Stimulated activated CD4-positive, alpha-beta T cell treated with anti-CD3 and anti-CD28 coated beads, Interleukin-4, amount 100 ng/mL, for 1 hour (primary cell): ENCODE measurements at places on chromosomes 1 and 21.

DNA sequence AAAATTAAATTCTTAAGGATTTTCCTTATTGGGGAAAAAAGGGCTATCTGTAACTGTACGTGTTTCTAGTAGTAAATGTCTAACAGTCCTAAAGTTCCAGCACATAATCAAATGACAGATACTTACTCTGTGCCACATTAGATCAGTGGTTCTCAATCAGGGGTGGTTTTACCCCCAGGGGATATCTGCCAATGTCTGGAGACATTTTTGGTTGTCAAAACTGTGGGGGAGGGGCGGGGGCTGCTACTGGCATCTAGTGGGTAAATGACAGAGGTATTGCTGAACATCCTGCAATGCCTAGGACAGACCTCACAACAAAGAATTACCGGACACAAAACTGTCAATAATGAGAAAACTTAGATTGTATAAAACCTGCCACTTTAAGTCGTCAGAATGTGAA is 33.4 kb upstream of the PTPRC start:
- DNase-seq: peak; percentile 24

- DNase-seq: no peak
Measured at GRCh38 chr21:43956670-43957035, 55.5 kb upstream of the TRAPPC10 start.

- DNase-seq: no peak
Measured at GRCh38 chr21:40902299-40902698, 55.3 kb upstream of the DSCAM start.

DNA sequence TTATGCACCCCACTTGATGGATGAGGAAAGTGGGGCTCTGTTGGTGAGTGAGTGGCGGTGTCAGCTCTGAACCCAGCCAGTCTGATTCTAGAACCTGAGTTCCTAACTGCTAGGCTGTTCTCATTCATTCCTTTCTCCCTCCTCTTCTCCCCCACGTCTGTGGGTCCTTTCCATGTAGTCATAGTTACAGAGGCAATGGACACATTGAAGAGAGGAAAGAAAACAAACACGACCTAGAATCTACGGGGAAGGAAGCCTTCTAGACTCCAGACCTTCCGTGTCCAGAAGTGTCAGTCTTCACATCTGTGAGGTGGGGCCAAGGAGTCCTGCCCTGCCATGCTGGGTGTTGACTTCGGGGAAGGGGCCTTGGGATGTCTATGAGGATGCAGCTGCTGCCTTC is 115.8 kb upstream of the WNT4 start:
- DNase-seq: no peak

GRCh38 chr1:157975228-157975950 is 18.1 kb upstream of the KIRREL1 start:
- DNase-seq: no peak

DNA sequence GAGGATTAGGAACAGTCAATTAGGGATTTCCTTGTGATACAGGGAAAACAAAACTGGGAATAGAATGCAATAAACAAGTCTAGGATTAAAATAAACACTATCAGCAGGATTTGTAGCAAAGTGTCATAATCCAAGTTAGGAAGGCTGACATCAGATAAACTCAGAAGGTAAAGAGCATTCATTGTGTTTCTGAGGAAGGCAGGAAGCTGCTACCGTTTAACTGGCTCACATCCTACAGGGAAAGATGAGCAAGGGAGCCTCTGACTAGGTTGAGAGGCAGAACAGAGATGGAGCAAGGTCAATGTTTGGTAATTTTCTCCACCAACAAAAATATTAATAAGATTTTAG is 124.7 kb downstream of the POU2F1 start:
- no peak for DNase-seq

DNA sequence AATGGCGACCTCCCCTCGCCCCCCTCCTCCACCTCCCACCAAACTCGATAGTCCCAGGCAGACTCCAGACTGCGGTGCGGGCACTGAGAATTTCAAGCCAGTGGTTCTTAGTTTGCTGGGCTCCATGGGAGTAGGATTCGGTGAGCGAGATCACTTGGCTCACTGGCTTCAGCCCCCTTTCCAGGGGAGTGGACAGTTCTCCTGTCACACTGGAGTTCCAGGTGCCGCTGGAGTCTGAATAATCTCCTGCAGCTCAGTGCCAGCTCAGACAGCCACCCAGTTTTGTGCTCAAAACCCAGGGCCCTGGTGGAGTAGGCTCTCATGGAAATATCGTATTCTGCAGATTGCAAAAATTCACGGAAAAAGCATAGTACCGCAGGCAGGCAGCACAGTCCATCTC is 7.6 kb downstream of the OR2M7 start:
- no peak for DNase-seq

- no peak for DNase-seq
Measured at GRCh38 chr21:31555741-31556191, 103.7 kb upstream of the SOD1 start.

DNA sequence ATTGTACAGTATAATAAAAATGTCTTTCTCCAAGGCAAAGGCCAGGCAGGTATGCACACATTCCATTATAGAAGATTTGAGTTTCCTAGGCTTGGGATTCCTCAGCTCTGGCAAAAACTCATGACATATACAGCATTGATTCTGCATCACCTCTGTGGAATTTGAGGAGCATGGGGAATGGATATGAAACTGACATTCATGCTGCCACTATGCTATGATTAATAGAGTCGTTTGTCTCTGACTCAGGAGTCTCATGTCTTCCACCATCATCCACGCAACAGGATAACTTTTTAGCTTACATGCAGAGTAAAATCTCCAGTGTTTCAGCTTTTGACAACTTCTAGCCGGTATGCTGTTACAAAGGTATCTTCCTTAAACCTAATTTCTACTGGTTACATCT is 49.8 kb upstream of the ADORA3 start:
- DNase-seq: no peak

DNA sequence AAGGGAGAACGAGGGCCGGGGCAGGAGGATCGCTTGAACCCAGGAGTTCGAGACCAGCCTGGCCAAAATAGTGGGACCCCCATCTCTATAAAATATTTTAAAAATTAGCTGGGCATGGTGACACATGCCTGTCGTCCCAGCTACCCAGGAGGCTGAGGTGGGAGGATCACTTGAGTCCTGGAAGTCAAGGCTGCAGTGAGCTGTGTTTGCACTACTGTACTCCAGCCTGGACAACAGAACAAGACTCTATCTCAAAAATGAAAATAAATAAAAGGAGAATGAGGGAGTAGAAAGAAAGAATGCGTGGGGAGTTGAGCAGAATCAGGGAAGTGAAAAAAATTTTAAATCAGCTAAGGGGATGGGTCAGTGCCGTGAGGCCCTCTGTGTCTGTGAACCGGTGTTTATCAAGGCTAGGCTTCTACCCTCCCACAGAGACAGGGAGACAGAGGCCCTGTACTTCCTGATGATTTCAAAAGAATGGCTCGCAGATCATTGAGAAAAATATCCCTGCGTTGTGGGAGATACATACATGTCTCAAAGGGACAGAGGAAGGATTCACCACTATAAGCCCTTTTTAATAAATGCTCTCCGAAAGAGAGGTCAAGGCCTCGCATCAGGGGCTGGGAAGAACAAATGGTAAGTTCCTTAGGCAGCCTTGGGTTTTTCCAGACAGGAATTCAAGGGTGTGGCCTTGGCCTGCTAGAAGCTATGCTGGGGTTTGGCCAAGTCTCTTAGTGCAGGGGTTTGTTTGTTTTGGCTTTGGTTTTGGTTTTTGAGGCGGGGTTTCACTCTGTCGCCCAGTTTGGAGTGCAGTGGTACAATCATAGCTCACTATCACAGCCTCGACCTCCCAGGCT is 20.7 kb downstream of the IL10RB start:
- no peak for DNase-seq

GRCh38 chr1:211353562-211354212 is 27.1 kb downstream of the TRAF5 start:
- no peak for DNase-seq

DNA sequence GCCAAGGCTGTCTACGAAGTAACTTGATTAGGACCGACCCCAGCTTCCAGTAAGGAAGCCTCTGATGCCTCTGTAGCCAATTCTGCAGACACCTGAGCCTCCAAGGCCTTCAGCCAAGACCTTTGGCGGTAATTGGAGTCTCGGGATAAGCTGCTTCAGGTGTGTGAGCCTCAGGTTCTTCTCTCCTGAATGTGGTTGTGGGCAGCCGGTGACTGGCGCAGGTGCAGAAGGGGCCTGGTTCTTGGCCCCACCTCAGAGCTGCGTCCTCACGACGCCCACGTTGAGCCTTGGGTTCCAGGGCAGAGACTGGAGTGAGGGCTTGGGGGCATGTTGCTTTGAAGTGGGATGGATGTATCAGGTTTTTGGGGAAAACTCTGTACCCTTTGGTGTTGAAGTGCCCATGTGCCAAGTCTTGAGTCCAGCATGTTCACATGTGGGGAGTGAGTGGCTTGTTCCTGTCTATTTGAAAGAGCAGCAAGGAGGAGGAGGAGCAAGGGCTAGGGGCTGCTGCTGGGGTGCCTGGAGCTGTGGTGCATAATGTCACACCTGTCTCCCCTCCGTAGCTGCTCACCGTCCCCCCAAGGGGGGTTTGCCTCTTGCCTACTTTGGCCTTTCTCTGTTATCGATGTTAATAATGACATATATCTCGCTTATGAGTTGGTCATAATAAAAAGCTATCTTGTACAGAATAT is 1.4 kb downstream of the PSEN2 start:
- no peak for DNase-seq

DNA sequence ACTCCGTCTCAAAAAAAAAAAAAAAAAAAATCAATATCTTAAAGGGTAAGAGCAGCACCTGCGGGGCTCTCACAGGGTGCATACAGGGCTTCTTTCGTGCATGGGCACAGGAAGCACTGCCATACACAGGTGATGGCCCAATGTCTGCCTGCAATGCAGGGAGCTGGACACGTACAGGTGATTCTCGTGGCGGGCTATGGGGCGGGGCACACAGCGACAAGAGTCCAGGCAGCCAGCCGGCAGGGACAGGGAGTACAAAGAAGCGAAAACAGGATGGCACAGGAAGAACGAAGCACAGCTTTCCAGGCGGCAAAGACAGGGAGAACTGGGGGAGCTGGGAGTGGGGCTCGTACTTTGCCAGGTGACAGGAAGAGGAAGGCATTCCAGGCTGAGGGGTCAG is 1.6 kb downstream of the KIF17 start:
- no peak for DNase-seq

DNA sequence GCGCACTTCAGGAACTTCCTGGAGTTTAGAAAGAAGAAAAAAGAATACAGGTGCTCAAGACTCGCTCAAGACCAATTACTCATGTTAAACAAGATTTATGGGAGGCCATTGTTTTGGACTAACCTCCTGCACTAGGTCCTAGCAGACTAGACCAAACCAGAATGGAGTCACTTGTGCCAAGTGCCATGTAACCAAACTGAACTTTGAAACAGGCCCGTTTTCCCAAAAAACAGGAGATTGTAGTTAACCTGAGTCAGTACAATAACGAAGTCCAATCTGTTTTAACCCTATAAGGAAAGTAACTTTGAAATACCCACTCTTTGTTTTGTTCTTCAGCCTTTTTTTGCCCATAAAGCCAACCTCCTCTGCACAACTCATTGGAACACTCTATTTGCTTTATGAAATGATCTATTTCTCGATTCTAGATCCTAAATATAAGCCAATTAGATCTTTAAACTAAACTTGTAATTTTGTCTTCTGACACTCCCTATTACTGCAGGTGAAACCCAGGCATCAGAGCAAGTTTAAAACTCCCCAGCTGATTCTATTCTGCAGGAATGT is 695 bp upstream of the NTPCR start:
- no peak for DNase-seq

DNA sequence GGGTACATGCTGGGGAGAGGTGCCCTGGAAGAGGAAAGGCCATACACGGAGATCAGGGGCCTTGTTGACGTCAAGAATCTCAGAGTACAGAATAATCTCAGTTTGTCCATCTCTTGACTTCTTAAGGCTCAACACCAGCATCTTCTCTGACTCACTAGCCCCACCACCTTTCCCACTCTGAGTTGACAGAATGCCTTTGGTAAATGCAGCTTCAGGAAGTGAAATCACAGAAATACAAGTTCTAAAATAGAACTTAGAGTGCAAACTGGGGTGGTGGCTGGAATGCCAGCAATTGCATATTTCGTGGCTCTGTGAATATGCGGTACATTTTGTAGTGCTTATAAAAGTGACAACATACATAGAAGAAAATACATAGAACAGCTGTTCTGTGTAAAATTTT is 1.6 kb downstream of the COG2 start:
- no peak for DNase-seq

DNA sequence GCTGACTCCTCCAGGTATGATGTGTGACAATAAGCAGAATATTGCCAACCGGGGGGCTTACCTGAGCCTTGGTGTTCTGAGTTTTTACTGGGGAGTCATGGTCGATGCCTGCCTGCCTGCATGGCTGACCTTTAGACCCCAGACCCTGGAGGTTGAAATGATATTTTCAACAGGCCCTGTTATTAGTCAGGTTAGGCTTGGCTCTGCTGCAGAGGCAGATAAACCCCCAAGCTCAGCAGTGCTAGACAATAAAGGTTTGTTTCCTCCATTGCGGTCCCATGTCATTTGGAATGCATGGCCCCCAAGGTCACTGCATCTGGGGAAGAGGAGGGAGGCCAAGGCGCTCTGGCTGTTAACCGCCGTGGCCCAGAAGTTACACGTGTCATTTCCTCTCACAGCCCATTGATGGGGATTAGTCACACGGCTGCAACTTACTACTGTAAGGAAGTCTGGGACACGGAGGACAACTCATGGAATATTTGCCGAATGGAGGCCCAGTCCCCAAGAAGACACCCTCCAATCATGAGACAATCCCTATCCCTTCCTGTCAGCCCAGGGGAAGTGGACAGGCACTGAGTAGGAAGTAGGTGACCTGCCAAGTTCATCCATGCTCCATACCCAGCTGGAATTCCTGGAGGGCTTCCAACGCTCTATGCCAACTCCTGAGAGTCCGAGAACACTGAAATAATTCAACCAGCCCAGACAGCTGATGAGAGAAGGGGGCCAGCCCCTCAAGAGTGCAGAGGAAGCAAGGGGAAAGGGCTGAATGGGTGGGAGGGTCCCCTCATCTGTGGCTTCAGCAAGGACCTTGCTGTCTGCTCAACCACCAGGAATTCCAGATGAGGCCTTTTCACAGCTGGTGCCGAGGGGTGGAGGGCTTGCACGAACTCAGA is 97.3 kb downstream of the TAS1R2 start:
- no peak for DNase-seq
